ENCODE measurements at places on chromosomes 3 and 15.

DNA sequence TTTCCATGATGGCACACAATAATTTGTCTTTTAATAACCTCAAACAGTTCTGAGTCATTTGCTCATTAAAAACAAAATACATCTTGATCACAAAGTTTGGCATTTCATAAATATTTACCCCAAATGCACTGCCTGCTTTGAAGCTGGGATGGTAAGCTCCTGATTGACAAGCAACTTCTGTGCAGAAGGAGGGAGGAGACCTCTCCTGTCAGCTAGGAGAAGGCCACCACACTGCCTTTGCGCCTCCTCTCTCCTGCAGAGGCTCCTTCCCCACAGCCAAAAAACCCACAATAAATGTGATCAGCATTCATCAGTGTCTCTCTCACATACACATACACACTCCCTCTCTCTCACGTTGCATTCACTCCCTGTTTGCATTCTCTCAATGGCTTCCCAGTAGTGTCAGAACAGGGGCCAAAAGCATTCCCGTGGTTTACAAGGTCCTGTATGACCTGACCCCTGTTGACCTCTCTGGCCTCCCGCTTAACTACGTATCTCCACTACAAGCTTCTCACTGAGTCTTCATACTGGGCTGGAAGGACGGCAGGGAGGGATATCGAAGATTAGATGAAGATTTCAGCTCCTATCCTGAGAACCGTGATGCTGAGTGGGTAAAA lies 216.4 kb downstream of the FOXP1 start:
- DNase-seq = no peak

- DNase-seq = peak; percentile 33
Observed at GRCh38 chr15:62391641-62392262, 226.7 kb upstream of the C2CD4B start.

DNA sequence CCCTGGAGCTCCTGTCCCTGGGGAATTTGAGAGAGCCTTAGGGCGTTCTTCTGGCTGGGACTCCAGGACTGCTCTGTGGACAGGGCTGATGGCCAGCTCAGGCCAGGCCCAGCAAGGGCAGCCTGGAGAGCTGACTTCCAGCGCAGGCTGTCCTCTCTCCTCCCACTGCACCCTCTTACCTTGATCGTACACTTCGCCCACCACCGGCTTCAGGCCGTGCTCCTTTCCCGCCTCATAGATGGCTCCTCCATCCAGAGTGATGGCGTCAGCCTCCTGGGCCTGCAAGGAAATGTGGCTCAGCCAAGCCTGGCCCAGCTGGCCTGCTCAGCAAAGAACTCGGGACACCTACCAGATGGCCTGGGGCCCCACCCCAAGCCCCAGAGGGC lies 3.1 kb downstream of the MELTF start:
- DNase-seq = no peak

DNA sequence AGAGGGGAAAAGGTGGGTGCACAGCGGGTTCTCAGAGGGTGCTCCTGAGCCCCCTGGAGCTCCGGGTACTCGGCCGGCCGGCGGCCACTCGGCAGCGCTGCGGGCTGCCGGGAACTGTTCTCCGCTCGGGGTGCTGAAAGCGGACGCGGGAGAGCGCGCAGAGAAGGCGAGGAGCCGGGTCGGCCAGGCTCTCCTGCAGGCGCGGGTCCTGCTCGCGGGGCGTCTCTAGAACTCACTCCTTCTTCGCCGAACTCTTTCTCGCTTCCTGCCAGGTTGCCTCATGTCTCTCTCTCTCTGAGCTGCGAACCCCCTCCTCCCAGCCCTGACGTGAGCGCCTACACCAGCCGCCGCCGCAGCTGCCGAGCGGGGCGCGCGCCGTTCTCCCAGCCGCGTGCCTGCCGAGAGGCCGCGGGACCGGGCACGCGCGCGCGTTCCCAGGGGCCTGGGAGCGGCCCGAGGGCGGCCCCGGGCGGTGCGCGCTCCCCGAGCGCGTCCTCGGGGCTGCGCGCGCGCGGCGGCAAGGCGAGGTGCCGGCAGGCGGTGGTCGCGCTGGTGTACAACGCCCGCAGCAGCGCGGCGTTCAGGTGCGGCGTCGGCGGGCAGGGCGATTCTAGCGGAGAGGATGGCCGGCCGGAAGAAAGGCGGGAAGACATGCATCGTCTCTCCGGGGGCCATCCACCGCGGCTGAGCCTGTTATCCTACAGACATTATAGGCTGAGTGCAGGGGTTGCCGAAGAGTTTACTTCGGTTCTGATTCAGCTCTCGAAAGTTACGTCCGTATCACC lies at the start of gene PEX5L:
PEX5L (minus strand) TSS at position 267 of the 785 bp plus-strand sequence. CDS start 338 bp downstream, outside the sequence.
- peak; percentile 8 for DNase-seq

- no peak for DNase-seq
Observed at GRCh38 chr15:29046281-29046810, 160.6 kb downstream of the APBA2 start.

GRCh38 chr3:171685116-171685895 lies 125.0 kb downstream of the PLD1 start:
- DNase-seq = no peak

GRCh38 chr3:78427303-78427702 lies 1340.5 kb downstream of the ROBO1 start:
- DNase-seq = no peak

- DNase-seq = no peak
Observed at GRCh38 chr3:66377800-66378199, 123.0 kb downstream of the LRIG1 start.

DNA sequence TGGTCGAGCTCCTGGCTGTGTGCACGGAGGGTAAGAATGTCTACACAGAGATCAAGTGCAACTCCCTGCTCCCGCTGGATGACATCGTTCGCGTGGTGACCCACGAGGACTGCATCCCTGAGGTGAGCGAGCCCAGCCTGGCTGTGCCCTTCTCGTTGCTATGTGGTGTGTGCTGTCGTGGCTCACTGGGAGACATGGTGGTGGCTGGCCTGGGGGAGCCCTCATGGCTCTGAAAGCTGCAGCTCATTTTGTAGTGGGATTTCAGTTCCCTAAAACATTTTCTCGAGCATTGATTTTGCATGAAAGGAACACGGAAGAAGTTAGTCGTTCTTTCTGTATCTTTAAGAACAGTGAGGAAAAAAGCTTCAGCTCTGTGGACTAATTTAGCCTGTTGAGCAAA lies 200.5 kb downstream of the ITPR1 start:
- DNase-seq = no peak

GRCh38 chr15:73972984-73973682 lies 19.0 kb downstream of the STOML1 start:
- DNase-seq = peak; percentile 81

DNA sequence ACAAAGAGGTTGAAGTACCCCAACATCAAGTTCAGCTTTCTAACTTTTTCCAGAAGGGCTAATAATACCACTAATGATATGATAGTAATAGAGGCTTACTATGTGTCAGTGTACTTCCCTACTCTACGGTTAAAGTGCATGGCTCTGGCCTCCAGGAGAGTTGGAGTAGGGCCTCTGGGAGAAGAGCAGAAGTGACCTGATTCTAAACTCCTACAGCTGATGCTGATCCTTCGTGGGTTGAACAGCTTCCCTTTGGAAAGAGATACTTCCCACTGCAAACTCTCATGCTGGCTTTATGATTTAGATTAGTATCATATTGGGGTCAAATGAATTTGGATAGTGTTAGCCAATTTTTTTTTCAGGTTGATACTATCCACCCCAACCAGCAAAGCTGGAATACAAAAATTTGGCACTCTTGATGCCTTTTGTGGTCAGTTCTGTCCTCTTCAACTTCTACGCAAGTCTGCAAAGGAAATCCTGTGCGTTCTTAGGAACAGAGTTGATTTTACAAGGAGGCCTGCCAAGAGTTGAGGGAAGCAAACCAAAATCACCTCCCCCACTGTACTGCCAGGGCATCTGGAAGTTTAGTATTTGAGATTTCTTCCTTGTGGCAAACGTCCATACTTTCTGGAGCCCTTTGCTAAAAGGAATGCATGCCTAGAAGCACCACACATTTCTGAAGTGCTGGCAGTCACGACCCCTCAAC lies 17.8 kb downstream of the TMEM212 start:
- no peak for DNase-seq

- DNase-seq = peak; percentile 7
Observed at GRCh38 chr3:58464866-58465265, 27.0 kb upstream of the KCTD6 start.

- no peak for DNase-seq
Observed at GRCh38 chr3:143677430-143677829, 170.8 kb downstream of the SLC9A9 start.

- DNase-seq = no peak
Observed at GRCh38 chr3:143511174-143511879, 336.9 kb downstream of the SLC9A9 start.

- peak; percentile 10 for DNase-seq
Observed at GRCh38 chr3:109081746-109082510, 36.0 kb downstream of the MORC1 start.

DNA sequence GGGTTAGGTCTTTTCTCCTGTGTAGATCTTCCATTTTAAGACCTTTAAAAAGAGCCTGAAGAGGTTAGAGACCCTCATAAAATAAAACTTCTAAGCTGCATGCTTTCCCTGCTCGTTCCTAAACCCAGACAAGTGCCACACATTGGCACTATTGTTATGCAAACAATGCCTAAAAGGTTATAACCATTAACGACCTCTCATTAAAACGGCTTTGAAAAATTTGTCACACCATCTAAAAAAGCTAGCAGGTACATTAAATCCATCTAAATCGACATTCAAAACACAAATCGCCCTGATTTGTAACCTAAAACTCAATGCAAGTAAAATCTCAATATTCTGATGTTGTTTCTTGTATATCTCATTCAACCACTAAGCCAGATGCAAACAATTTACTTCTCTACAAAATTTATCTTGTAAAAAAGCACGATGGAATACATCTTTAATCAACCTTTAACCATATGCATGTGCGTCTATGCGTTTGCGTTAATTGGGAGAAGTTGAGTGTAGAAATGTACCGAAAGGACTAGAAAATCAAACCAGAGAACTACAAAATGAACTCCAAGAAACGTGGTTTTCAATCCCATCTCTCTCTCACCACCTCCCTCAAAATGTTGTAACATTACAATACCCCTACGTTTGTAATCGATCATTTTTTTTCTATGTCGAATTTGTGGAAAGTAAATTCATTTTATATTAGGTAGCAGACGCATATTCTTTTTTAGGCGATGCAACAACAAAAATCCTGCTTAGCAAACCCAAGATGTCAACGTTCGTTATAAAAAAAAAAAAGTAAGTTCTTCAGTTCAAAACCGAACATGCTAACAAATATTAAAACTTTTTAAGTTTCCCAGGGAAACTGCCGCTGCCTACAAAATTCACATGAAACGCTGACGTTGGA lies 1.2 kb downstream of the ALDH1A2 start:
- no peak for DNase-seq

DNA sequence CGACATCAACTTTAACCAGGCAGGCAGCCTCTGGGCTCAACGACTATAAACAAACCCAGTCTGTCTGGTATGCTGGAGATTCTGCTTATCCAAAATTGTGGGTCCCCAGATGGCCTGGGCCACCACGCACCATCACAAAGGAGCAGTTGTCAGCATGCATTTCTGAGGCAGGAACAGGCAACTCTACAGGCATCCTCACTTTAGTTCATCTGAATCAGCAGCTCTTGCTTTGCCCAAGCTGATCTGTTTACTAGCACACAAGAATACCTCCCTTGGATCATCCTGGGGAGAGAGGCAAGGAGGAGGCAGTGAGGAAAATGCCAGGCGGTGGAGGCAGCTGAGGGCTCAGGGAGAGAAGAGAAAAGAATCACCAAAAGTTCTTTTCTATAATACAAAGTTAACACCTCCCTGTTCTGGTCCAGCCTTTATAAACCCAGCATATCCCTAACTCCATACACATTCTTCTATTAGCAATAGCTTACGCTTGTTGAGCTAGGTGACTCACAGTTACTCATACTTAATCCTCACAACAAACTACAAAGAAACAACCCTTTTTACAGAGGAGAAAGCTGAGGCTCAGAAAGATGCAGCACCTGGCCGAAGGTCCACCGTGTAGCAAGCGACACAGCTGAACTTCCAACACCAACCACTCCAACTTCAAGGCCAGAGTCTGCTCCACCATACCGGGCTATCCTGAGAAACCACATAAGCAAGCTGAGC lies 33.6 kb downstream of the ZDHHC3 start:
- DNase-seq = no peak

Data from activated naive CD4-positive, alpha-beta T cell treated with Interleukin-2 at 50 U/mL for 16 hours (primary cell).